ENCODE measurements at places on chromosomes 6 and 20. TPM values are rescaled to one million over a fixed set of nuclear protein-coding genes. Genes with fewer than 3 reads are reported as not detected.

DNA sequence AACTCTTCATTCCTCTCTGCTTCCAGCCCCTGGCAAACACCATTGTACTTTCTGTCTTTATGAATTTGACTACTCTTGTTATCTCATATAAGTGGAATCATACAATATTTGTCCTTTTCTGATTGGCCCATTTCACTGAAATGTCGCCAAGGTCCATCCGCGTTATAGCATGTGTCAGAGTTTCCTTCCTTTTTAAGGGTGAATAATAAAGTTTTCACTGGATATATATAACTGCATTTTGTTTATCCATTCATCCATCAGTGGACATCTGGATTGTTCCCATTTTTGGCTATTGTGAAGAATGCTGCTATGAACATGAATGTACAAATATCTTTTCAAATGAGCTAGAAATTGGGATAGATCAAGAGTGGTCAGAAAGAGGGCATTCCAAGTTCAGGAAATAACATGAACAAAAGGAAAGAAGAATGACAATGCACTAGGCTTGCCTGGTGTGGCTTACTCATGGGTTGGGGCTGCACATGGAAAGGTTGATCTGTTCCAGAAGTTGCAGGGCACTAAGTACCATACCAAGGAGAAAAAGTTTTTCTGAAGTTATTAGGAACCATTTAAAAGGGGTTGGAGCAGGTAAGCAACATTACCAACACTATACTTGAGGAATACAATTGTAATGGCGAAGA lies 10.0 kb upstream of the L3MBTL3 start:
- peaks cover 3% of the 10 kb centered on the region for H3K4me1 ChIP-seq
- H3K27ac ChIP-seq = no peak overlapping the region
- no peak for DNase-seq

KLHDC3 gene
- 109 TPM for total RNA-seq

- H3K27me3 ChIP-seq = no peaks in the 10 kb centered on the region
- peaks cover 2% of the 10 kb centered on the region for H3K36me3 ChIP-seq
- DNase-seq = no peak
- no peak overlapping the region for H3K27ac ChIP-seq
- H3K4me3 ChIP-seq = no peak overlapping the region
Observed at GRCh38 chr20:49560646-49561045, 7.3 kb downstream of the PTGIS start.

FAM209B gene
- 0.55 TPM for total RNA-seq

KIFC1 gene
- total RNA-seq = 124 TPM

DNA sequence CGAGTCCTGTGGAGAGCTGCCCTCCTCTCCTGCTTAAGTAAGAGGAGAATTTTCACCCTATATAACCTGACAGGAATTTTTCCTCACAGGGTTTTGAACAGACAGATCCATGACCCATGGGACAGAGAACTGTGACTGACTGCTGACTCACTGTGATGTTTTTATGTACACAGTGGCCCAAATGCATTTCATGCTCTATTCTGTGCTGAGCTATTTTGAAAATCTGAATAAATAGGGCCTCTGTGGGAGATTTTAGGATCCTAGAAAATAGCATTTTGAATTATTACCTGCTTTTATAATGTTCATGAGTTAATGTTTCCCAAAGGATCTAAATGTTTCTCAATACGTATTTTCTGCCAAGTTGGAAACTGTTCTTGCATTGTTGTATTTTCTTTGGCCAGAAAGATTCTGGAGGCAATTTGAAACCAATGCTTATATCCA lies 577.4 kb downstream of the HTR1B start:
- no peaks in the 10 kb centered on the region for H3K27me3 ChIP-seq
- peaks cover 2% of the 10 kb centered on the region for H3K36me3 ChIP-seq
- peaks cover 5% of the 10 kb centered on the region for H3K4me1 ChIP-seq
- DNase-seq = no peak

- no peak for DNase-seq
- peaks cover 1% of the 10 kb centered on the region for H3K36me3 ChIP-seq
- H3K27me3 ChIP-seq = no peaks in the 10 kb centered on the region
Observed at GRCh38 chr6:89111933-89112332, 5.9 kb downstream of the SRSF12 start.

DNA sequence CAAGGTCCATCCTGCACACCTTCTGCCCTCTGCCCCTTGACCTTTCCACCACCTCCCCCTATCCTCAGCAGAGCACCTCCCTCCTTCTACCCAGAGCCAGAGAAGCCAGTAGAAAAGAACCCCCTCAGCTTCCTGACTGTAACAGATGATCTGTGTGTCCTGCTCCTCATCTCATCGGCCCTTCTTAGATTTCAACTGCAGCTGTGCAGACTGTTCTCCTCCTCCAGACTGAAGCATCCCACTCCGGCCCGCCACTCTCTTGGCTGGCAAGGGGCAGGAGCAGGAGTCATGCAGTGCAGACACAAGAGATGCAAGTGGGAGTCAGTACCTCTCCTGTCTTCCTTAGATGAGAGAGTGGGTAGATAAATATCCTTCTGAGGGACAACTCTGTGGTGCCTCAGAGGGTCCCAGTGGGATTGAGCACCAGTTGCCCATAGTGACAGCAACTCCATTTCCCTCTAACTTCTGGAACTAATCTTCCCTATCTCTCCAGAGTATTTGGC lies 163.5 kb upstream of the MLN start:
- H3K4me1 ChIP-seq = no peaks in the 10 kb centered on the region
- H3K4me3 ChIP-seq = no peak overlapping the region
- H3K27me3 ChIP-seq = peaks cover 50% of the 10 kb centered on the region
- no peak for DNase-seq
- peak overlapping the region; percentile 59 for H3K27ac ChIP-seq

DNA sequence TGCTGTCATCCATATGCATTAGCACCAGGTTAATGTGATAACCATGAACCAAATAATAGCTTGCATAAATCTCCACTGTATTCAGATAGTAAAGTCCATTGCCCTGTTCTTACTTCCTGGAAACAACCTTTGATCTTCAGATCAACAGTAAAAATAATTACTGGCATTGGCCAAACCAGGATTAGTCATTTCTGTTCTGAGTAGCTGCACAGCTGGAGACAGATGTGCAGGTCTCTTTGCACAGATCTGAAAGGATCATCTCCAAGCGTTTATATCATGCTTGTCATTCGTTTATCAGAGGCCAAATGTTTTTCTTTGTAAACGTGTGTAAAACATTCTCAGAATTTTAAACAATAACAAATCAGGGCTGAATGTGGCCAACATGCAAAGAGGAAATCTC lies 134.4 kb upstream of the HMGCLL1 start:
- peaks cover 13% of the 10 kb centered on the region for H3K4me1 ChIP-seq
- no peaks in the 10 kb centered on the region for H3K27me3 ChIP-seq
- DNase-seq = no peak
- H3K36me3 ChIP-seq = no peaks in the 10 kb centered on the region
- H3K4me3 ChIP-seq = no peak overlapping the region
- H3K27ac ChIP-seq = no peak overlapping the region

DNA sequence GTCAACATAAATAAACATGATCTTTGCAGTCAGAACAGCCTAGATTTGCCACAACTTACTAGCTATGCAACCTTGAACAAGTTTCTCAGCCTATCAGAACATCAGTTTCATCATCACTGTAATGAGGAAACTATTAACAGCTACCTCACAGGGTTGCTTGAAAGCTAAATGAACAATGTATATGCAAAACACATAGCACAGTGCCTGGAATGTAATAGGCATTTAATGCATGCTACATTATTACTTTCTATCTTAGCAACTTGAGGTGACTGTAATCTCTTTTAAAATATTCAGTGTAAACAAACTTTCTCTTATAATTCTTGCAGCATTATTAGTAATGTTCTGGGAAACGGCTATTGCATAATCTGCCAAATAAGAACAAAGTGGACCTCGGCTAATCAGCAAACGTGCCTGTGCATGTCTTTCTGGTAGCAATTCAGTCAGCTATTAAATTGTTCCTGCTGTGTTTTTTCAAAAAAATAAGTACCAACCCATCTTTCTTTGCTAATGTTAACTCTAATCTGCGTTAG lies 61.5 kb downstream of the SYNE1 start:
- no peaks in the 10 kb centered on the region for H3K4me1 ChIP-seq
- H3K36me3 ChIP-seq = no peaks in the 10 kb centered on the region
- no peak overlapping the region for H3K4me3 ChIP-seq
- H3K27ac ChIP-seq = no peak overlapping the region

DNA sequence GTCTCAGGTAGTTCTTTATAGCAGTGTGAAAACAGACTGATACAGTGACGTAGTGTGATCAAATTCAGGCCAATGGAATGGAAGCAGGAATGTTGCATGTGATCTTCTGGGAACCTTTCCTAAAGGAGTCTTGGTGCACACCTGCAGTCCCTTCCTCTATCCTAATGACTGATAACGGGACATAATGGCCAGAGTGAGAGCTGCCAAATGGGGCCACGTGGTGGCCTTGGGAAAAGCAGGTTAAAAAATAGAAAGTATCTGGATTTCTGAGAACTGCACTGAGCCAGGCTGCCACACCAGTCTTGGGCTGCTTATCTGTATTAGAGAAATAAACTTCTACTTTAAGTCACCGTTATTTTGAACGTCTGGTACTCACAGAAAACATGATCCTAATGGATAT lies 51.9 kb downstream of the MEP1A start:
- no peak overlapping the region for H3K4me3 ChIP-seq
- H3K27me3 ChIP-seq = peaks cover 21% of the 10 kb centered on the region
- peaks cover 7% of the 10 kb centered on the region for H3K36me3 ChIP-seq
- no peak overlapping the region for H3K27ac ChIP-seq
- DNase-seq = no peak

DNA sequence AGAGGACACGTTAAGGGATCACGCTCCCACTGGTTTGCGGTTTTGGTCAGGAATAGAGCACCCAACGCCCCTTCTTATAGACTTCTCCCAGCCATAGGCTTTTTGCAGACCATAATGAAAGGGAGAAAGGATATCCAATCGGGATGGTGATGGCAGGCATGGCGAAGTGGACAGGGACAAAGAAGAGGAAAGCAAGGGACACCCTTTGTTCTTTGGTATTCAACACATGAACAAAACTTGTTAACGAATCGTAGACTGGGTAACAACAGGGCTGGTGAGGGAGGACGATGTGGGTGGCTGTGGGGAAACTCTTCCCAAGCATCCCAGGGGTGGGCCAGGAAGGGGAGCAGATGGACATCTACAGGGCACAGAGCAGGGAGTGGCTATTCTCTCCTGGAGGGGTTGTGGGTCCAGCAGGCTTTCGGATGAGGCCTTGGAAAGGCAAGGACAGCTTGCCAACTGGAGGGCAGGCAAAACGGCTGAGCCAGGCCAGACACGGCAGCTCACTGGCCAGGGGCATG lies 1.4 kb upstream of the HSP90AB1 start:
- DNase-seq = no peak
- H3K27ac ChIP-seq = peak overlapping the region; percentile 20
- H3K27me3 ChIP-seq = peaks cover 14% of the 10 kb centered on the region
- H3K36me3 ChIP-seq = peaks cover 27% of the 10 kb centered on the region
- peaks cover 43% of the 10 kb centered on the region for H3K4me1 ChIP-seq

DNA sequence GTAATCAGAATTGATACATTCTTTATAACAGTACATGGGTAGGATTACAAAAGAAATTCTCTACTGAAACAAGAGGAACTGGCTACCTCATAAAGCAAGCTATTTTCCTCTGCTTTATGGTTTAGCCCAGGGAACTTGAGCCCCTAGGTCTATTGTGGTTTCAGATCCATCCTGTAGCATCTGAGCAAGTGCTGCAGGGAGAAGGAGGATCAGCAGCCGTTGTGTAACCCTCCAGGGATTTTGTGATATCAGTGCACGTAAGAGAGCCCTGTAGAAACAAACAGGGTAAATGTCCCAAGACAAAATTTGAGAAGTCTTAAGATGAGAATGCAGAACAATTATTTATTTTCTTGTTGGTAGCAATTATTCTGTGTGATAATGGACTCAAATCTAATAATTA lies 165.2 kb upstream of the DEFB112 start:
- H3K27me3 ChIP-seq = no peaks in the 10 kb centered on the region
- H3K36me3 ChIP-seq = no peaks in the 10 kb centered on the region
- no peak overlapping the region for H3K4me3 ChIP-seq

GRCh38 chr6:18412068-18412467 lies 24.9 kb downstream of the RNF144B start:
- H3K27ac ChIP-seq = no peak overlapping the region
- no peaks in the 10 kb centered on the region for H3K36me3 ChIP-seq
- H3K4me1 ChIP-seq = no peaks in the 10 kb centered on the region
- no peaks in the 10 kb centered on the region for H3K27me3 ChIP-seq
- no peak for DNase-seq

DNA sequence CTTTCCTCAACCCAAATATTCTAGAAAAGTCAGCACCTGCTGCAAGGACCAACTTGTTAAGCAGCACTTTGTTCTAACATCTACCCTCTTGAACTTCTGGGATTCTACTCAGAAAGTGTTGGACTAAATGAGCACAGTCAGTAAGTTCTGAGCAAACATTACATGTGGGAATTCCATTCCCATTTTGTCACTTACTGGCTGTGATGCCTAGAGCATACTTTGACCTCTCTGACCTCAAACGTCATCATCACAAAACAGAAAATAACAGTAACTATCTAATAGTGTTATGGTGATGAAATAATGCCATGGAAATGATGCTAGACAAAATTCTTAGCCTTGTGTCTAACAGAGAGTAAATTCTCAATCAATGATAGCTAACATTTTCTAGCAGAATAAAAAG lies 829.4 kb downstream of the EPHA7 start:
- H3K4me3 ChIP-seq = no peak overlapping the region
- no peak for DNase-seq
- no peak overlapping the region for H3K27ac ChIP-seq
- H3K36me3 ChIP-seq = no peaks in the 10 kb centered on the region
- H3K27me3 ChIP-seq = no peaks in the 10 kb centered on the region

DNA sequence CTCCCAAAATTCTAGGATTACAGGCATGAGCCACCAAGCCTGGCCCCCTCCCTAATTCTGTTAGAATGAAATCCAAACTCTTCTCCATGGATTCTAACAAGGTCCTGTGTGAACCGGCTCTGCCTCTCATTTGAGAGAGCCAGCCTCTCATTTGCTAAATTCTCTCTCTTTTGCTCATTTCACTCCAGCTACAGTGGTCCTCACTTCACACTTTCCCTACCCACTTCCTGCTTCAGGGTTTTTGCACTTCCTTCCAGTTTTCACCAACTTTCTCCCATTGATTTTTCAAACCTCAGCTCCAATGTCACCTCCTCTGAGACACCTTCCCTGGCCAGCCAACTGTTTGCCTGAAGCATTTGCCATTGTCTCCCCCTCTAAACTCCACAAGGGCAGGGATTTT lies 5.1 kb downstream of the COX4I2 start:
- H3K4me1 ChIP-seq = no peaks in the 10 kb centered on the region
- no peaks in the 10 kb centered on the region for H3K36me3 ChIP-seq
- H3K4me3 ChIP-seq = no peak overlapping the region
- peaks cover 3% of the 10 kb centered on the region for H3K27me3 ChIP-seq

DNA sequence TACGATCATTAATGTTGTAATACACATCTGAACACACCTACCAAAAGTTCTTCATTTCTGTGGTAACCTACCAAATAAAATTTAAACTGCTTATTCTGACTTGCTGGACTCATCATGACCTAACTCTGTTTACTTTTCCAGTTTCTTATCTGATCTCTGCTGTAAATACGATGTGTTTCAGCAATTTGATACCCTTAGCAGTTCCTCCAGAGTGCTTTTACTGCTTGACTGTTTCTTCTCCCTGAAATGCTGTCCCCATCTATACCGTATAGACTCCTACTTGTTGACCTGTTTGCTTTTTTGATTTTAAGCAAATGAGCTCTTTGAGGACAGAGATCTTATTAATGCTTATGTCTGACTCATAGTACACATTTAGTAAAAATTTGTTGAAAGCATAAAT lies 119.5 kb downstream of the SCAF8 start:
- peaks cover 8% of the 10 kb centered on the region for H3K4me1 ChIP-seq
- H3K36me3 ChIP-seq = peaks cover 10% of the 10 kb centered on the region
- no peak overlapping the region for H3K27ac ChIP-seq
- no peak for DNase-seq
- H3K27me3 ChIP-seq = no peaks in the 10 kb centered on the region
- no peak overlapping the region for H3K4me3 ChIP-seq

GRCh38 chr20:330233-331149 lies 5.1 kb downstream of the SOX12 start:
- H3K4me1 ChIP-seq = peaks cover 34% of the 10 kb centered on the region
- no peak overlapping the region for H3K27ac ChIP-seq
- DNase-seq = peak; percentile 52
- peak overlapping the region; percentile 89 for H3K4me3 ChIP-seq

GSTA3 gene
- not detected for total RNA-seq
